Stimulated activated CD8-positive, alpha-beta memory T cell treated with anti-CD3 and anti-CD28 coated beads, Interleukin-7, amount 100 ng/mL, for 1 hour (primary cell): ENCODE measurements at places on chromosomes 5 and 9.

GRCh38 chr5:77882670-77883257 lies 106.6 kb upstream of the TBCA start:
- DNase-seq: no peak

- no peak for DNase-seq
Observed at GRCh38 chr9:106478312-106478711, 384.7 kb upstream of the ZNF462 start.

- no peak for DNase-seq
Observed at GRCh38 chr9:108062680-108063079, 573.1 kb upstream of the KLF4 start.

DNA sequence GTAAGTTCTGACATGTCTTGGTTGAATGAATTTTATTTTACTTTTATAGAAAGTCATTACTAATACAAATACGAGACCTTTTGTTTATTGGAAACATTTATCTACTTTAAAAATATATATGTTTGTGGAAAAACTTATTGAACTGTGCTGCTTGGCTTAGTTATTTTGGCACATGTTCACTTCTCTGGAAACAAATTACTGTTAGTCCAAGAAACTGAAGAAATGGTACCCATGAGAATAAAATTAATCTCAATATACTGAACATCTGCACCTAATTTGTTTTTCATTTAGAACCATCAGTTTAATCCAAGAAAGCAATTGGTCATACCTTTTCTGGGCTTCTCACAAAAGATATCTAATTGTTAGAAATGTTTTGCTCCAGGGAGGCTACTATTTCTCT lies 32.2 kb downstream of the INVS start:
- DNase-seq: no peak

DNA sequence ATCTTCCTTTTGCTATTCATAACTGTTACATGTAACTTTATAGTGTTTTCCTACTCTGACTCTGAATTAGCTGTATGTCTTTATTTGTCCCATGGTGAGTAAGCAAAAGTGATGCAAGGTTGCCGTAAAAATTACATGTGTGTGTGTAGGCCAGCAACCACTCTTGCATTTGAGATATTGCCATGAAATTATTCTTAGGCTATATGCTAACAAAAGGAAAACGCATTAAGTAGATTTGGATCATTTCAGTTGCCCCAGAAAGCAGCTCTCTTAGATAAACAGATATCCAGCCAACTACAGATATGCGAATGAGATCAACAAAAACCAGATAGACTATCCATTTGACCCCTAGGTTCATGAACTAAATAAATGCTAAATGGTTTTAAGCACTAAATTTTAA lies 73.6 kb downstream of the CYLC2 start:
- no peak for DNase-seq

DNA sequence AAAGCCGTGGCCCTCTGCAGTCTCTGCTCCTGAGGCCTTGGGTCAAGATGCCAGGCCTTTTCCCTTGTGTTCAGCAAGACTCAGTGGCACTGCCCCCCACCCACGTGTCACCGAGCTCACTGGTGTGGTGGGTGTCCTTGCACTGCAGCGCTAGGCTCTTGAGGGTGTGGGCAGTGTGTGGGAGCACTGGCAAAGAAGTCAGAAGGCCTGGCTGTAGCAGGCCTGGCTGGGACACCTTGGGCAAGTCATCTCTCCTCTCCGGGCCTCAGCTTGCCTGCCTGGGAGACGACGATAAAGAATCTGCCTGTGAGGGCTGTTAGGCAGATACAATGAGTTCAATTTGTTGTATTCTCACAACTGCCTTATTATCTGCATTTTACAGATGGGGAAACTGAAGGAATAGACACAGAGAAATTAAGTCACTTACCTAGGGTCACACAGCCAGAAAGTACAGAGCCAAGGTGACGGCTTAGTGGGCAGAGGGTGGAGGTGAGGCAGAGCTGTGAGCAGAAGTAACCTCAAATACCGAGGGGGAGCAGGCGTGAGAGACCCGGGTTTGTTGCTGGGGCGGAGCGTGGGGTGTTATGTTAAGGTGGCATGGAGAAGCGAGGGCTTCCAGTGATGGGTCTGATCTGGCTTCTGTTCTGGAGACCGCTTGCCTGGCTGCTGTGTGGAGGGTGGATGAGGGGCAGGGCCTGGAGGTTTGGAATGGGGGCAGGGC lies 1.4 kb downstream of the TSPAN17 start:
- DNase-seq: no peak

DNA sequence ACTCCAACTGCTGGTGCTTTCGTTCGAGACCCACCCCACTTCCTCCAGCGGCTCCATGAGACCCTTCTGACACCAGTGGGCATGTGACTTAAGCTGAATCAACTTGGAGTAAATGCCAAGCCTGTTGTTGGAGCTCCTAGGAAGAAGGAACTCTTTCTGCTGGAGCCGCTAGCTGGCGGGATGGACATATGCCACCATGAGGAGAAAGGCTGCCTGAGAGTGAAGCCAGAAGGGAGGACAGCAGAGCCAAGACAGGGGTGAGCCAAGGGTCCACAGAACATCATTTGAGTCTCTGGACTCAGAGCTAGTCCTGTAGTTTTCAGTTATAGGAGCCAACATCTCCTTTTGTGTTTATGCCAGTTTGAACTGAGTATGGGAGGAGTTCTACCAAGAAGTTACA lies 35.9 kb downstream of the ANXA6 start:
- no peak for DNase-seq

- DNase-seq: no peak
Observed at GRCh38 chr5:31678180-31678579, 39.2 kb downstream of the PDZD2 start.

GRCh38 chr9:124282442-124283227 lies 24.9 kb downstream of the NEK6 start:
- DNase-seq: no peak
